Esophagus mucosa (tissue), 1 donor: ENCODE measurements at places on chromosomes 11 and 22. TPM values are rescaled to one million over a fixed set of nuclear protein-coding genes. Genes with fewer than 3 reads are reported as not detected.

- ATAC-seq, result no peak
Measured at GRCh38 chr11:122336706-122337105, 220.7 kb upstream of the BLID start.

GRCh38 chr11:74687237-74688023 is 43.8 kb downstream of the CHRDL2 start:
- ATAC-seq, result no peak

Gene CRYBB1
- not detected for total RNA-seq

- no peak for ATAC-seq
Measured at GRCh38 chr11:69099180-69099579, 50.4 kb downstream of the TPCN2 start.

GRCh38 chr22:44273175-44273574 is 39.6 kb downstream of the SHISAL1 start:
- no peak for ATAC-seq

DNA sequence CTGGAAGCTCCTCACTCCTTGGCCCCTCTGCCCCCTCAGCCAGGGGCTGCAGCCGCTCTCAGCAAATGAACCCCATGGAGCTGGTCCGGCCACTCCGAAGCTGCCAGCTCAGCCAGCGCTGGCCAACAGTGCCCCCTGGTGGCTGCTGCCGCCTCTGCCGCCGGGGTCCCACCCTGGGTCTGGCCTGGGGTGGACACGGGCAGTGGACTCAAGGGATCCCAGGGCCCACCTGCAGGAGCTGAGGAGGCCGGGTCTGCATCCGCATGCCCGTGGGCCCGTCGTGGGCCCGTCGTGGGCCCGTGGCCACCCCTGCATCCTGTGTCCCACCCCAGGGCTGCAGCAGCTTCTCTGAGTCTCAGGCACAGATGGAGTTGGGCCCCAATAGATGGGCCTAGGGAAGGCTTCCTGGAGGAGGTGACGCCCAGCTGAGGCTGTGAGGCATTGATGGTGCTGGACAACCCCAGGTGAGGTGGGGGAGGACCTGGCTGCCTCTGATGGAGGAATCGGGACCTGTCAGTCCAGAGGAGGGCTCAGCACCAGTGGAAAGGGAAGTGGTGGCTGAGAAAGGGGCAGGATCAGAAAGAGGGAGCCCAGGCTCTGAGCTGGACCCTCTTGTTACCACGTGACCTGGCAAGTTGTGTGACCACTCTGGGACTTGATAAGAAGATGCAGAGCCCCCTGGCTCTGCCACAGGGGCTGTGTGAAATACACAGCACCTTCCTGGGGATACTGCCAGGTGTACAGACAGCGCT is 522.3 kb downstream of the BRD1 start:
- peak; percentile 59 for ATAC-seq

DNA sequence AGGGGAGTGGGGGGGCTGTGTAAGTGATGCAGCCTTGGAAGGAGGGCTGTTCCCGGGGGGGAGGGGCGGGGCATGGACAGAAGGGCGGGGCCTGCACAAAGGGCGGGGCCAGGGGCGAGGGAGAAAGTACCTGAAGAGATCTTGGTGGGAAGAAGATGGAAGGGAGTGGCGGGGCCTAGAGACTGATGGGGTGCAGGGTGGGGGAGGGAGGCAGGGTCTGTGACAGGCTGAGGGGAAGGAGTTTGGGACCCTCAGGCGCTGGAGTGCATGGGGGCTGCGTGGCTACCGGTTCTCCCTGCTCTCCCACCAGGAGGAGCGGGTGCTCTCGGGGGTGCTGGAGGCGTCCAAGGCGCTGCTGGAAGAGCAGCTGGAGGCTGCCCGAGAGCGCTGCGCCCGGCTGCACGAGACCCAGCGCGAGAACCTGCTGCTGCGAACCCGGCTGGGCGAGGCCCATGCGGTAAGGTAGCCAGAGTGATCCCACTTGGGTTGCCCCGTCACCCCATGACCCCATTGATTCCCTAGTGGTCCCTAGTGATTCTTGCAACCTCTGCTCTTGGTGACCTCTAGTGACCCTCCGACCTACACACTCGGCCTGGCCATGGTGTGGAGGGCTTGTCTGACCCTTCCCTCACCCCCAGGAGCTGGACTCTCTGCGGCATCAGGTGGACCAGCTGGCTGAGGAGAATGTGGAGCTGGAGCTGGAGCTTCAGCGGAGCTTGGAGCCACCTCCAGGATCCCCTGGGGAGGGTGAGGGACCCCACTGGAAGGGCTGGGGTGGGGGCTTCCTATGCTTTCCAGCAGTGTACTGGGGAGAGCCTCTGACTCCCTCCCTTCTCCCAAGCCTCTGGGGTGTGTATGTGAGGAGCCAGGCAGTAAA is 3.1 kb downstream of the CCDC88B start:
- no peak for ATAC-seq

- ATAC-seq, result no peak
Measured at GRCh38 chr11:17558916-17559315, 11.9 kb downstream of the OTOG start.

DNA sequence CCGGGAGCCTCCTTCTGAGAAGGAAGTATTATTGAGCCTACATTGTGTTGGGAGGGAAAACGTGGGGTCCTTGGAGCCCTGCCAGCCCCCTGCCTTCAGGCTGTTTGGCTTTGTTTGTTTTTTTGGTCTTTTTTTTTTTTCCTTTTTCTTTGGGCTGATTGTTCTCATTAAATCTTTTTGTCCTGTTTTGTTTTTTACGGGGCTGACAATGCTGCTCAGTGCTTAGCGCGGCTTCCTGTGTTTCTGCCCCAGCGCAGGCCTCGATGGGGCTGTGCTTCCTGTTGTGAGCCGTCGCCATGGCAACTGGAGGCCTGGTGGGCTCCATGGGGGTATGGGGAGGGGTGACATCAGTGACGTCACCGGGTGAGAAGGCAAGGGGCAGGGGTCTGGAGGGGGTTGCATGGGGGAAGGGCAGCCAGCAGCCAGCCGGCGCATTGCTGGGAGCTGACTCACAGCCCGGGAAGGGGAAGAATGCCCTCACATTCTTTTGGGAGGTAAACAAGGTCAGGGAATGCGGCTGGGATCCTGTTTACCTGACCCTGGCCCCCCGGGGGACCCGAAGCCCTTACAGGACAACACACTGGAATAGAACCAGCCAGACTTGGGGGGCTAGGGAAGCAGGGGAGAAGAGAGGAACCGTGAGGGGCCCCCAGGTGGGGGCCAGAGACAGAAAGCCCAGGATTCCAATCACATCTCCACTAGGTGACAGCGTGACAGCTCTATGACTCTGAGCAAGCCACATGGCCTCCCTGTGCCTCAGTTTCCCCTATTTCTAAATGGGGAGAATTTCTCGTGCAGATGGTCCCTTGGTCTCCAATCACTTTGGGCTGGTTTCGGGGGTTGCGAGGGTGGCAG is 22.2 kb upstream of the CBX7 start:
- ATAC-seq, result peak; percentile 33

DNA sequence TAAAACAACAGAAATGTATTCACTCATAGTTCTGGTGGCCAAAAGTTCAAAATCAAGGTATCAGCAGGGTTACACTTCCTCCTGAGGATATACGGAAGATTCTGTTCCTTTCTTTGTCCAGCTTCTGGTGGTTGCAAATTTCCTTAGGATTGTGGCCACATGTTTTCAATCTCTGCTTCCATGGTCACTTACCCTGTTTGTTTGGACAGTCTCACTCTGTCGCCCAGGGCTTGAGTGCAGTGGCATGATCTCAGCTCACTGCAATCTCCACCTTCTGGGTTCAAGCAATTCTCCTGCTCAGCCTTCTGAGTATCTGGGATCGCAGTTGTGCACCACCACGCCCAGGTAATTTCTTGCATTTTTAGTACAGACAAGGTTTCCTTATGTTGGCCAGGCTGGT is 534.3 kb downstream of the KCNA4 start:
- no peak for ATAC-seq

DNA sequence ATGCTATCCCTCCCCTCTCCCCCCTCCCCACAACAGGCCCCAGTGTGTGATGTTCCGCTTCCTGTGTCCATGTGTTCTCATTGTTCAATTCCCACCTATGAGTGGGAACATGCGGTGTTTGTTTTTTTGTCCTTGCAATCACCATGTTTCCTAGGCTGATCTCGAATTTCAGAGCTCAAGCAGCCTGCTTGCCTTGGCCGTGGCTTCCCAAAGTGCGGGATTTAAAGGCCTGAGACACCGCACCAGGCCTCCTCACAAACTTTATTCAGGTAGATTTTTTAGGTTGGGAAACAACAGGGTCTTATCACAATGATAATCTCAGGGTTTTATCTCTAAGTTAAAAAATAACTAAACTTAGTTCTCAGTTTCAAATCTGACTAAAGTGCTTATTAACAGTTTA is 125.4 kb downstream of the LUZP2 start:
- ATAC-seq, result no peak

Gene THRSP
- total RNA-seq, result not detected

Gene TEX12
- 0.16 TPM for total RNA-seq

DNA sequence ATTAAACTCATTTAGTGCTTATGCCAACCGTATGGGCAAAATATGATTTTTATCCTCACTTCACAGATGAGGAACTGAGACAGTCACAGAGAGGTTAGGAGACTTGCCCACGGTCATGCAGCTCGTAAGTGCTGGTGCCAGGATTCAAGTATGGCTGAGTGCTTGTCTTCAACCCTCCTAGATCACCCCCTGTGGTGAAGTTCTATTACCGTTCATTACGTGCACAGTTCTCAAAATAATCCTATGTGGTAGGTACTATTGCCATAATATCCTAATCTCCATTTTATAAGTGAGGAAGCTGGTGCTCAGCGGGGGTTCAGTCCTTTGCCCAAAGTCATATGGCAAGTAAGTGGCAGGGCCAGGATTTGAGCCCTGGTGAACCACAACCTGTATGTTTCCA is 1.5 kb downstream of the MIEF1 start:
- no peak for ATAC-seq

Gene DEPDC7
- 5.6 TPM for total RNA-seq

DNA sequence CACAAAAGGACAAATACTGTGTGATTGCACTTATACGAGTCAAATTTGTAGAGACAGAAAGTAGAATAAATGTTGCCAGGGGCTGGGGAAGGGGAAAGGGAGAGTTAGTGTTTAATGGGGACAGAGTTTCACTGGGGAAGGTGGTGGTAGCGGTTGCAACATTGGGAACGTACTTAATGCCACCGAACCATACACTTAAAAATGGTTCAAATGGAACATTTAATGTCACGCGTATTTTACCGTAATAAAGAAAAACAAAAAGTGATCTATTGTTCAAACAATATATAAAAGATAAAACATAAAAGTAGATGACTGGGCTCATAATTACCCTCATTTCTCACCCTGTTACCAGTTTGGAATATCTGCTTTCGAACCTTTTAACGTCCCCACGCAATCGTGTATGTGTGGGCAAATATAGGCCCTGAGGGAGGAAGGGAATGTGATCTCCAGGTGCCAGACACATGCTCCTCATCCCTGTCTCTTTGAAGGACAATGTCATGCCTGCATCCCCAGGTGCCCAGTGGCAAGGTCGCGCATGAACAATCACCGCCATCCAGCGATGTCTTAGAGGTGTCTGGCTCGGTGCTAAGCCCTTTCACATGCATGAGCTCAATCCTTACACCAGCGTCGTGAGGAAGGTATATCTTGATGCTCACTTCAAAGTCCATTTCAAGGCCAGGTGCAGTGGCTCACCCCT is 35.3 kb downstream of the LIF start:
- ATAC-seq, result no peak

Gene UCP3
- total RNA-seq, result 0.28 TPM

DNA sequence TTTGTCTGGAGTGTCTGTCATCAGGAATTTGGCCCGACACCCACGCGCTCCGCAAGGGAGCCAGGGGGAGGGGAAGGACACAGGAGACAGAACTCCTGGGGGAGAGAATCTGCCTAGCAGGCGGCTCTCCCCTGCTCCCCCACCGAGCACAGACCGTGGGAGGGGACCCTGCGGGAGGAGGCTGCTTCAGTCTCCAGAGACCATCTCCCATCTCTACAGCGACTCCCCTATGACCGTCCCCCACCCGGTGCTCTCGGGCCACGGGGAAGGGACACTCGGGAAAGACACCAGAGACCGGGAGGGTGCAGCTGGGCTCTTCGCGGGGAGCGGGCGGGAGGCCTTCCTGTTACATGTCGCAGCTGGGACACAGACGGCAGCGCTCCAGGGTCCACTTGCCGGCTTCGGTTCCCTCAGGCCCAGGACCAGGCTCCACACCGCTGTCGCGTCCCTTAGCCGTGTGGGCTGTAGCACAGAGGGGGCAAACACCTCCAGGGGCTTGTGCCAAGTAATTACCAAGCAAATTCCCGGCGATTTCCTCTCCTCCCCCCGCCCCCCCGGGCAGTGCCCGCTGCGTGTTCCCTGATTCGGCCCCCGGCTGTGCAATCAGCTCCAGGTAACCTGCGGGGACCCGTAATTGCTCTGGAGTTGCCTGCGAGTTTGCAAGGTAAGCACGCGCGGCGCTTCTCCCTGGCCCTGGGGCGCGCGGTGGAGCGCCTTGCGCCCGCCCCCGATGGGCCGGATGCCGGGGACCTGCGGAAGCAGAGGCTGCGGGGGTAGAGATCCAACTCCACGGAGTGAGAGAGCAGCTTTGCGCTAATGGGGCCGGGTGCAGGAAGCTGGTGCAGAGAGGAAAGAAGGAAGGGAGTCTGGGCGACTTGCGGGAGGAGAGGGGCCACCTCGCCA is 155.1 kb upstream of the CADM1 start:
- peak; percentile 48 for ATAC-seq

Gene HOATZ
- not detected for total RNA-seq

DNA sequence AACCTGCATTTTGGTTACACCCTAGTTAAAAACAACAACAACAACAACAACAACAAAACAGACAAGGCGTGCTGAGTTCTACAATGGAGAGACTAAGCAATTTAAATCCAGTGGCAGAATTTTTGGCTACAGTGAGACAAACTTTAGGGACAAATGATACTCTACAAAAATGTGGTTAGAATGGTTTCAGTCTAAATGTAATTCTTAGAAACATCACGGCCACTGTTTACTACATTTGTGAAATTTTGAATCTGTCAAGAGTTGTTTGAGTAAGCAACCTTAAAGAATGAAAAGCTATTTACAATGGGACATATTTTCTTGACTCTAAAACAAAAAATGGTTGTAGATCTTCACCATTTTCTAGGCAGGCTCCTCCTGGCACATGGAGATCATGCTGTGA is 259.4 kb downstream of the SWAP70 start:
- ATAC-seq, result no peak

DNA sequence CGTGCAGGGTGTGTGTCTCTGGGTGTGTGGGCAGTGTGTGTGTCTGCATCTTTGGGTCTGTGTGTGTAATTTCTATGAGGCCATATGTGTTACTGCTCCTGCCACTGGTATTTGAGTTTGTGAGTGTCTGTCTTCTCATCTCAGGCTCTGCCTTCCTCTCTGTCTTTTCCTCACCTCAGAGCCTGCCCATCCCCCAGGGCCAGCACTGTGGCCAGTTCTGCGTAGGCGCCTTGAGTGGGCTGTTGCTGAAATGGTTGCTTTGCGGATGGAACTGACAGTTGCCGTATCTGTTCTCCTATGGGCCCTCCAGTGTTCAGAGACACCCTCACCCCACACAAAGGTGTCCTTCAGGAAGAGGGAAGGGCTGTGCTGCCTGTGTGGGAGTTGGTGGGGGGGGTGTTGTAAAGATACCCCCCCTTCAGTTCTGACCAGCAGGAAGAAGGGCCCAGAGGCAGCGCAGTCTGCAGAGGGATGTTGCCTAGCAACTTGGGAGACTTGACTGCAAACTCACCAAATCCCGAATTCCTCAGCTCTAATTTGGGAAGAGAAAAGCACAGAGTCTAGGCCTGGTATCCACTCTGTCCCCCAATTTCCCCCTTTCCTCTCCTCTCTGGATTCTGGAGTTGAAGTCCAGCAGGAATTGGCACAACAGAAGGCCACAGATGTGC is 2.0 kb upstream of the NRGN start:
- no peak for ATAC-seq
